Endothelial cell of umbilical vein (primary cell): ENCODE measurements at places on chromosomes 7 and 10. TPM values are rescaled to one million over a fixed set of nuclear protein-coding genes. Genes with fewer than 3 reads are reported as not detected.

- DNase-seq: no peak
Measured at GRCh38 chr10:36114141-36114540, 472.0 kb upstream of the FZD8 start.

DNA sequence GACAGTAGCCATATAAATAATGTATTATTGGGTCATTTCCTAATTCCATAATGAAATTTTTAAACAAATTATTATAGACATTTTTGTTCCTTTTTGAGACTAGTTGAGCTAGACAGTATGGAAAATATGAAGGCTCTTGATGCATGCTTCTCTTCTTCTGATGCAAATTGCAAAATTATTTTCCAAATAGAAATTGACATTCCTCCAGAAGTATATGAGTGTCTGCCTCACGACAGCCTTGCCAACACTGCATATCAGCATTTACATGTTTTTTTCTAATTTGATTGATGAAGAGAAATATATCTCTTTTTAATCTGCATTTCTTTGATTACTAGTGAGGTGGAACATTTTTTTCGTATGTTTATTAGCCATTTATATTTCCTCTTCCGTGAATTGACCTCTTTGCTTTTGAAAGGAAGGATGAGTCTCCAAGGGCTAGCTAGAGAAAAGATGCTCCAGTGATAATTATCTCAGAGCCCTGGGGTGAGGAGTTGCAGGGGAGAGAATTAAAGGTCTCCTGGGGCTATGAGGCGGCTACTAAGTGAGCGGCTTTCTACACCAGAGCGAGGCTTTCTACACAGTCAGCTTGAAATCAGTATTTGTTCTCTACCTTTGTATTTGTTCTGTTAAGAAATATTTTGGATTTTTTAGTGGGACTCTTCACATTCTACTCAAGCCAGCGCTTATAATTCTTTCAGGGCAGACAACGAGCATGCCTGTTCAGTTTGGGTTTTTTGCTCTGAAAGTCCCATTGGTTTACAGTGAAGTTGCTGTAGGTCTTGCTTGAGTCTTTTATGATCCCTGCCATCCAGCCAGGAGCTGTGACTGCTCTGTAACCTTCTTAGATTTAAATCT, 712.2 kb upstream of the GALNT17 start:
- no peak for DNase-seq

DEPP1 gene
- total RNA-seq: 318 and 364 TPM in 2 replicates

- no peak for DNase-seq
Measured at GRCh38 chr7:51261950-51262795, 54.4 kb downstream of the COBL start.

GSAP gene
- 2.4 and 5.8 TPM in 2 replicates for total RNA-seq

DNA sequence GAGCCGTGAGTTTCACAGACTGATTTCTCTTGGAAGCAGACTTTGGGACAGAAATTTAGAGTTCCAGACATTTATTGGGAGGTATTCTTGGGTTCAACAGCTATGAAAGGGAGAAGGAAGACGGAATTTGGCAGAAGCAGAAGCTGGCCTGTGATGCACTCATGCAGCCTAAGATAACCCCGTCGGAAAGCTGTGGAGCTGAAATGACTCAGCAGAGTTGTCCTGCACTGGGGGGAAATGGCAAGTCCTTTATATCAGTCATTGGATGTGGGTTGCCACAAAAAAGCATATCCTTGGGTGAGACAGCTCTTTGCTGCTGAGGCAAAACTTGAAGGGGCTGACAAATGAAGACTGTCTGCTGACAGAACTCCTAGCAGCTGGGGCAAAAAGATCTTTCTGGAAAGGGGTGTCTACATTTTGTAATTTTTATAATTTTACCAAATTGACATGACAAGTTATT, 11.5 kb upstream of the MICU1 start:
- DNase-seq: peak; percentile 49
